WTC11 (cell line): ENCODE measurements at places on chromosomes 6 and 20.

DNA sequence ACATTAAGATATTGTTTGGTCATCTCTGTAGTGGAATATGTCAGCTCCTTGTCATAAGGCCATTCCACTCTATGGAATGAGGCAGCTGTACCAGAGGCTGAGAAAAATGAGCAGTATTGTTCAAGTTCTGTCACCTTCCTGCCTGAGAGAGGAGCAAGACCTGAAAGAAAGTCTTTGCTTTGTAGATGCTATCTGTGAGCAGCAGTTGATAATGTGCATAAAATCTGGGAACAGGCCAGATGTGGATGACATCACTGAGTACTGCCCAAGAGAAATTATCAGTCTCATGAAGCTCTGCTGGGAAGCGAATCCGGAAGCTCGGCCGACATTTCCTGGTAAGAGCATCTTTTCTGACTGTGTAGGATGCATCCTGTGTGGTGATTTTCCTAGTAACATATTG lies 16.8 kb downstream of the RIPK1 start:
- no peak for DNase-seq

GRCh38 chr6:24093381-24093780 lies 32.6 kb upstream of the NRSN1 start:
- DNase-seq, result no peak

- DNase-seq, result peak; percentile 83
Measured at GRCh38 chr6:163956571-163957407, 542.3 kb downstream of the QKI start.

- no peak for DNase-seq
Measured at GRCh38 chr6:129472239-129472638, 237.7 kb downstream of the ARHGAP18 start.

DNA sequence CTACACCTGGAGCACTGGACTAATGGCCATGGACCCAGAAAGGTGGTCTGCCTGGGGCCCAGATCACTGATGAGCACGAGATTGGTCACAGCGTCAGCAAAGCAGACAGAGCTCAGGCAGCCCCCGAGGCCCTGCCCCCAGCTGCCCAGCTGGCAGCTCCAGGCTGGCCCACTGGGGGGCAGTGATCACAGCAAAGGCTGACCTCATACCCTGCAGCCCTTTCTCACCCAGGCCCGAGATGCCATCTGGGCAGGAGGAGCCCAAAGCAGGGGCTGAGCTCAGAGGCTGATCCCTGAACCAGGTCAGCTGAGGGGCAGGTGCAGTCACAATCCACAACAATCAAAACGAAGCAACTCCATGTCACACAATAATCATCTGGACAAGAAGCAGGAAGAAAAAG lies 4.1 kb downstream of the MAP1LC3A start:
- DNase-seq, result peak; percentile 53

DNA sequence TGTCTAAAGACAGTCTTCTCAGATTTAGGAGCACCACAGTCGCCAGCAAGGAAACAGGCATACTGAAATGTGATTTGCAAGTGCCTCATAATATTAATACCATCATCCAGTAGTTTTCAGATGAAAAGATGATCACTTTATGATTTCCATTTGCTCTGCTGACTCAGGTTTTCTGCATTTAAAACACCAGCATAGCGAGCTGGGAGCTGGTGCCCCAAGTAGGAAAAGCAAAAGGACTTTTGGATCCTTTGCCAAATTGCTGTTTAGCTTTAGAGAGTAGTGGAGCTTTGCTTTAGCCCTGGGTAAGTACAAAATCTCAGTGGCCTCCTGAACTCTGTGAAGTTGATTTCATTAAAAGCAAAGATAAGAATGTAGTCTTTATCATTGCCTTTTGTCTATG lies 78.5 kb downstream of the JAG1 start:
- DNase-seq, result no peak

DNA sequence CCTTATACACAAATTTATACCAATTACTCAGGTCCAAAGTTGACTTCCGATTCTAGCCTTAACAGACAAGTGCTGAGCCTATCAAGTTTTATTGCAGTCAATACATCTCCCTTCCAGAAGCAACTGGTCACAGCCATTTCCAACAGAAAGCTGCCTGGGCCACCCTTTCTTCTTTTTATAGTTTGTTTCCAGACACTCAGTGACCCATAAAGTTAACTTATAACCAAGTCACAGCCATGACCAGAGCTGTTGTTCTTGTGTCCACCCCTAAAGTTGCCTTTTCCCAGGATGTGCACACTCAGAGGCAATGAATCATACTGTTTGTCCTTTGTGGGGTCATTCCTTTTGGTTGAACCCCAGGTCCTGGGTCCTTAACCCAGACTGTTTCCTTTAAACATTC lies 89.9 kb downstream of the CD83 start:
- DNase-seq, result no peak

DNA sequence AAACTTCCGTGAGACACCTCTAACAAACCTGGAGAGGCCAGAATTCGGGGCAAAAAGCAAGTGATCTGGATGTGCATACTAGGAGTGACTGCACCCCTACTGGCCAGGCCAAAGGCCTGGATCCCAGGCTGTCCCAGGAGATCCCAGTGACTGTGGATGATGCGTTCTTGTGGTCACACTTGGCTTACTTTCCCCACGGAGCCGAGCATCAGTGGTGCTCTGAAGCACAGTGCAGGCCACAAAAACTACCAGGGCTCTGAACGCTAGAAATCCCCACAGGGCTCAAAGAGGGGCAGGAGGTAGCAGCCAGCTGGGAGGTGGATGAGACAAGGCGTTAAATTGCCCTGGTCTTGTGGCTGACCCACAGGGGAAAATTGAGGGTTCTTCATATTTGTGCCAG lies 7.1 kb downstream of the TRIM26 start:
- DNase-seq, result no peak

GRCh38 chr6:158808941-158809678 lies 10.1 kb downstream of the EZR start:
- no peak for DNase-seq

- no peak for DNase-seq
Measured at GRCh38 chr6:150091476-150091875, 22.6 kb upstream of the ULBP3 start.

DNA sequence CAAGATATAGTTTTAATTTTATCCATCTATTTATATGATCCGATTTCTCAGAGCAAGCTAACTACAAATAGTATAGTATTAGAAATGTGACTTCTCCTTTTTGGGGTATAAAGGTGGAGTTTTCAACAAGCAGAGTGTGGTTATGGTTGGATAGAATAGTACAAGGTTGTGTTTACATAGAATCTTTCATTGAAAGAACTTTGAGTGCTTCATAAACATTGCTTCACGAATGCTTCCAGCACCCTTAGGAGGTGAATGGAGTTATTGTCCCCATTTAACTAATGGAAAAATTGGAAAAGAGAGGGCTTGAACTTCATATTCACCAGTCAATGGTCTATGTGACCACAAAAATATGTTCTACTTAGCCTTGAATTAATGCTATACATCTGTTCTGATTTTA lies 134.1 kb upstream of the CITED2 start:
- no peak for DNase-seq

GRCh38 chr6:162124710-162125435 lies 602.7 kb downstream of the PRKN start:
- DNase-seq, result no peak

- no peak for DNase-seq
Measured at GRCh38 chr20:4937407-4938319, 63.6 kb downstream of the SLC23A2 start.

DNA sequence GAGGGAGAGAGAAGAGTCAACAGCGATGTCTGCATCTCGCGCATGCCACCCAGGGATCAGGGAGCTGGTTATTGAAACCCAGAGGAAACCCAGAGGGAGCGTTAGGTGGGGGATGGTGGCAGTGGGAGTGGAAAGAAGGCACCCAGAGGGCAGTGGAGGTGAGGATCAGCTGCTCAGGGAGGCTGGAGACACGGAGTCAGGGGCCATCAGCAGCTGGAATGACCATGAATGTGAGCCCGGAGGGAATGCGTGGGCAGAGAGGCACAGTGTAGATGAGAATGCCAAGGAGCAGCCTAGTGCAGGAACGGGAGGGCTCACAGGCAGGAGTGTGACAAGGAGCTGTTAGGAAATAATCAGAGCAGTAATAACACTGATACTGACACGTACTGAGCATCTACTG lies 36.2 kb downstream of the RSPO4 start:
- DNase-seq, result no peak

- DNase-seq, result no peak
Measured at GRCh38 chr6:32194388-32194787, 1.9 kb upstream of the GPSM3 start.

- no peak for DNase-seq
Measured at GRCh38 chr20:300345-300990, 3.1 kb downstream of the ZCCHC3 start.

- no peak for DNase-seq
Measured at GRCh38 chr6:158568549-158568948, 8.7 kb downstream of the TMEM181 start.

DNA sequence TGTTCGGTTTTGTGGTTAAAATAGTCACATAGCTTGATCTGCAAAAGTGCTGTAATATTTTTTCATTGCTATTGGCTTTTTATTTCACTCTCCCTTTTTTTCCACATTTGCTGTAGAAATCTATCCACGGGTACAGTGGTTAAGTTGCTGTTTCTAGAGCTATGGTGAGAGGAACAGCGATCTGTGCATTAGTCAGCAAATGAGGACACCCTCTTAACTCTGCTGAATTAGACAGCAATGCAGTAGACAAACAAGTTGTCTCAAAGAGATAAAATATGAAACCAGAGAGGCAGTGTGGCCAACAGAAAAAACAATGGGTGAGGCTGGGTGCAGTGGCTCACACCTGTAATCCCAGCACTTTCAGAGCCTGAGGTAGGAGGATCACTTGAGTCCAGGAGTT lies 17.6 kb upstream of the SYNJ2 start:
- no peak for DNase-seq

- no peak for DNase-seq
Measured at GRCh38 chr6:118980063-118980462, 45.1 kb upstream of the MCM9 start.

DNA sequence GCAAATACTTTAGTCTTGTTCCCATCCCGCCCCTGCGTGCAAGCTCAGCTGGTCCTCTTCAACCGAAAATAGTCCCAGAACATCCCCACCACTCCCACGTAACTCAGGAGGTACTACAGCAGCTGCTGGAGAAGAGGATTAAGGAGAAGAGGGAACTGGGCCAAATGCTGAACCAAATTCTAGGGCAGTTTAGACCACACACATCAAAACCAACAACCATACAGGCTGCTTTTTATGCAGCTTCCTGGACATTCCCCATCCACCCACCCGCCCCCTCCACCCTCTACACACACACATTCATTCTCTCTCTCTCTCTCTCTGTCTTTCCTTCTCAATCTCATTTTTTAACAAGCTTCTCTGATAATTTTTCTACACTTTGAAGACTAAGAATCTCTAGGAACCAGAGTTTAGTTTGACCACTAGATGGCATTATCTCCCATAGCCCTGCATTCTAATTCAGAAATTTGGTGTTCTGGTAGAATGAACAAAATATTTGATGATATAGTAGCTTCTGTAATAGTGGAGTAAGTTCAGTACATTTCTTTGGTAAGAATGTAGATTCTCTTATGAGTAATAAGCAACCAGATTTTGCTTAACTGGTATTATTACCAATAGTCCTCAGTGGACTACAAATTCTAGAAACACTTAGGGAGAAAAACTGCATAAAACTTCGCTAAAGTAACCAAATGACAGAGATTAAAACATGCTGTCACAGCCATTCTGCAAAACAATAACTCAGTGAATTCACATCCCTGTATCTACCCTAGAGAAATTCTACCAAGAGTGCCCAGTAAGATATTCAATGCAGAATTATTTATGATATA lies 52.1 kb upstream of the BEND6 start:
- DNase-seq, result no peak

DNA sequence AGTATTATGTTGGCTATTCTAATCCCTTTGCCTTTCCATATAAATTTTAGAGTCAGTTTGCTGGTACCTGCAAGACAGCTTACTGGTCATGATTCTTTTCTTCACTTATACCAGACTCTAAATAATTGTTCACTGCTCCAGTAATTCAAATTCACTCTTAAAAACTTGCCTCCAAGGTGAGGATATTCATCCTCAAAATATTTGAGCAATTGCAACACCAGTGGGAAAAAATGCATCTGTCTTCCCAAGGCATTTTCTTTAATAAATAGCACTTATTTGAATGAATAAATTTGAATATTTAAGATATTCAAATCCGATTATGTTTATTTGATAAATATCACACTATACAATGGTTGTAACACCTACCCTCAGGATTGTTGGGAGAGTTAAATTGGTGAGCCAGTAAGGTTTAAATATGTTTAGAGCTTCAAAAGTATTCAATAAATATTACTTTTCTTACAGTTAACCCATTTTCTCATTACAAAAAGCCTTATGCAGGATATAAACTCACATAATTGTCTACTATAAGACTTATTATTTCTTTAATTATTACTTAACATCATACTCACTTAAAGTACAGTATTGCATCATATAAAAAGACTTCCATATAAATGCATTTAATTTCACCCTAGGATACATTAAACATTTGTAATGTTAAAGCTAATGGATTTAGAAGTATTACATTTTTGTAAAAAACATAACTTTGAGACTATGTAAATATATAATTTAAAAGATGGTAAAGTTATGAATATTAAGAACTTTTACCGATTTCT lies 285.6 kb downstream of the SAMD5 start:
- DNase-seq, result no peak

DNA sequence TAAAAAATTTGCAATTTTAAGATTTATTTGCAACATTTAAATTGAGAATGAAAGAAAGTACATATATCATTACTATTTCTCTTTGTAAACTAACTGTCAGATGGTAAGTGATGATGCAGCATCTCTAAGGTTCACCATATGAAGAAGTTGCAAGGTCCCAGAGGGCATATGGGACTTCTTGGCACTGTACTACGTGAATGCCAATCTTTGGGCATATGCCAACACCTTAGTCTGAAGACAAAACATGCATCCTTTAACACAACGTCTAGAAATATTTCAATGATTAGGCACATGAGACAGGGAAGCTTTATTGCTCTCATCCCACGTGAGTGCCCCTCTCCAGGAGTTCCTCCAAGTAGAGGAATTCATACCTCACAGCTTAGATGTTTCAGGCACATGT lies 66.8 kb downstream of the CDK19 start:
- no peak for DNase-seq

DNA sequence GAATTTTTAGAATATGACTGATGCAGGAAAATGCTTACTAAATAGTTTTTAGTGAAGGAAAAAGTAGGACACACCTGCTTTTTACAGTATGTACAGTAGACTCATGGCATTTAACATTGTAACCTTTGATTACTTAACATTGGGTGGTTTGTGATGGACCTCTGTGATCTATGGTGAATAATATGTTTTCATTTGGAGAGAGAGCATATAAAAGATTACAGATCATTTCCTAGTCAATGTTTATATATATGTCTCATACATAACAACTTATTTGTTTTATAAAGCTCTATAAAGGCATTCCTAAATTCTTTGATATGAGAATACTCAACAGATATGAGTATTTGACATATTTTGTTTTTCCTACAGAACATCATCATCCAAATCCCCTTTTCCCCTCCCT lies 129.3 kb upstream of the PDE7B start:
- DNase-seq, result no peak

DNA sequence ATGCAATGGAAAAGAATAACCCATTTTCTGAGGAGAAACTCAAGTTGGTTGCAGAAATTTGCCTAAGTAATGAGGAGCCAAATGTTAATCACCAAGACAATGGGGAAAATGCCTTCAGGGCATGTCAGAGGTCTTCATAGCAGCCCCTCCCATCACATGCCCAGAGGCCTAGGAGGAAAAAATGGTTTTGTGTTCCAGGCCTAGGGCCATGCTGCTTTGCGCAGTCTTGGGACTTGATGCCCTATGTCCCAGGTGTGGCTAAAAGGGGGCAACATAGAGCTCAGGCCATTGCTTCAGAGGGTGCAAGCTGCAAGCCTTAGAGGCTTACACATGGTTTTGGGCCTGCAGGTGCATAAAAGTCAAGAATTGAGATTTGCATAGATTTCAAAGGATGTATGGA lies 485.9 kb downstream of the EYS start:
- DNase-seq, result no peak
